NCI-H526 (cell line): ENCODE measurements at places on chromosomes 5 and 9.

DNA sequence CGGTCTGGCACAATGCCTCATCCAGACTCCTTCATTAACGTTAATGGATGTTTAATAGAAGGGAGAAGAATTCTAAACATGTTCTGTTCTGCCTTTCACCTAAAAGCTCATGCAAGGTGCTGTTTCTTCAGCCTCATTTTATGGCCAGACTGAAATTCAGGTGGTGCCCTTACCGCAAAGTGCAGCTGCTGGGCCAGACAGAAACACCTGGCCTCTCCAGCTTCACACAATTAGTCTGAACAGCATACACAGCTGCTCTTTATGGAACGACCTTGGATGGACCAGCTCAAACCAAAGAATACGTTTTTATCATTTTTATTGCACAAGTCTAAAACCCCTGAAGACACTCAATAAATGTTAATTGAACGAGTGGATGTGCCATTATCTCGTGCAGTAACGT lies 4.6 kb downstream of the SNCAIP start:
- peak; percentile 20 for DNase-seq

- DNase-seq: no peak
Observed at GRCh38 chr9:18114559-18115475, 359.1 kb upstream of the ADAMTSL1 start.

DNA sequence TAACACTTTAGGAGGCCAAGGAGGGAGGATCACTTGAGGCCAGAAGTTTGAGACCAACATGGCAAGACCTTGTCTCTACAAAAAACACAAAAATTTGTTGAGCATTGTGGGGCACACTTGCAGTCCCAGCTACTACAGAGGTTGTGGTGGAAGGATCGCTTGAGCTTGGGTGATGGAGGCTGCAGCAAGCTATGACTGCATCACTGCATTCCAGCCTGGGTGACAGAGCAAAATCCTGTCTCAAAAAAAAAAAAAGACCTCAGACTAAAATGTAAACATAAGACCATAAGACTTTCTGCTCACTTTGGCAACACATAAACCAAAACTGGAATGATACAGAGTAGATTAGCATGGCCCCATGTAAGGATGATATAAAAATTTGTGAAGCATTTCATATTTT lies 24.6 kb upstream of the NANS start:
- DNase-seq: no peak

GRCh38 chr9:100170085-100170484 lies 71.0 kb downstream of the INVS start:
- no peak for DNase-seq

- no peak for DNase-seq
Observed at GRCh38 chr5:151612689-151613427, 21.7 kb upstream of the FAT2 start.

DNA sequence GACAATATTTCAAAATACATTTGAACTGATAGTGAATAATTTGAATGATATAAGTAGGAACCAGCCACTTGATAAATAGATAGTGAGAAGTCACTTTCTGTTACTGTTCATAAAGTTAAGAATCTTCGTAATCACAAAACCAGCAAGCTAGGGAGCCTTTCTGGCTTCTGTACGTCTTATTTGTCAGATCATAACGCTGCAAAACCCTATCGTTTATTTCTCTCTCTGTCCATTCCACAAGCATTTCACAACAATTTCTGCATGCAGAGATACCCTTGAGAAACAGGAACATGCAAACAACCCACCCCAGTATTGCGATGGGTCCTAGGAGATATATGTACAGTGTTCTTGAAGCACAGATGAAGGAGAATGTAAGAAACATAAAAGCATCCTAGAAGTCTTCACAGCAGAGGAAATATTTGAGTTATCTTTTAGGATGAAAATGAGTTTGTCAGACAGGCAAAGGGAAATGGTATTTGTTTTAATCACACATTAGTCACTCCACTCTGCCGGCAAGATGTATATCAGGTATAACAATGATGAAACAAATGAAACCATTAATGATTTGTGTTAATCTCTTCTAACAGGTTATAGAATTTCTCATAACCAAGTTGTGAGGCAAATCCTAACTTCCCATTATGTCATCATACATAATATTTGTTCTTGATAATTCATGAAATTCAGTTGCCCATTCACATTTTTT lies 668.7 kb upstream of the FTMT start:
- no peak for DNase-seq

DNA sequence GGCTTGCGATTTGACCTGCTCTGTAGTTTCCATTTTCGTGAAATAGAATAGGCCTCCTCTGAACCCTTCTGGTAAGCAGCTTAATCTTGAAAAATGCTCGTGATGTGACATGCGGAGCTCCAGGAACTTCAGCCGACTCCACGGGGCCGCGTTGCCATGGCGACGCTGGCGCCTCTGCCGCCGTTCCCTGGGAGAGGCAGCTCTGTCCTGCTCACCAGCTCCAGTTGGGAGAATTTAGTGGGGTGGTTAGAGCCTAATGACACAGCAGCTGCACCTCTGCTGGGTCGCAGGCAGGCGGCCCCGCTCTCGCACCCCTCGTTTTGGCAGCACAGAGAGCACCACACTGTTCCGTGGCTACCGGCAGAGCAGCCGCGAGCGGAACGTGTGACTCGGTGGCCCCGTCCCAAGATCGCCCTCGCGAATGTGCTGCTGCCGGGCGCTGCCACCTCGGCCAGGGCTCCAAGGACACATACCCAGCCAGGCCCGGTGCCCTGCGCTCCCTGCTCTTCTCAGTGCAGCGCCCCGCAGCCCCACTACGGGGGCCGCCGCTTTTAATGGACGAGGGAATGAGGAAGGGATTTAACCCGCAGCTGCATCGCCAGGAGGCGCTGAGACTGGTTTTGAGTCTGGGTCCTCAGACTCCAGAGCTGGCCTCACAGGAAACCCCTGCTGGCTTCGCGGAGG lies 131.2 kb upstream of the LMX1B start:
- no peak for DNase-seq

GRCh38 chr9:18666986-18667772 lies 193.2 kb downstream of the ADAMTSL1 start:
- no peak for DNase-seq

DNA sequence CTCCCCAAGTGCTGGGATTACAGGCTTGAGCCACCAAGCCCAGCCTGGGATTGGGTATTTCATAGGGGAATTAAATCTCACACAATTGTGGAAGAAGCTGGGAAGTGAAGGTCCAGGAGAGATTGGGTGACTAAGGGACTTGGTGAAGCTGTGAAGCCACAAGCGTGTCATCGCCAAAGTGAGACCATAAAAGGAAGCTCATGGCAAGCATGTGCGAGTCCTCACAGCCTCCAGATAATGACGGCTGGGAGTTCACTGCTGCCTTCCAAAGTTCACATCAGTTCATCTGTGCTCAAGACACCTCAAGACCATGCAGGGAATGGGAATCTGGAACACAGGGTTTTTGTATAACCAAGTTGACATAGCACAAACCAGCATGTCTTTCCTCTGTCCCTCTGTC lies 210.6 kb downstream of the MARCHF11 start:
- DNase-seq: no peak

GRCh38 chr5:110150199-110150598 lies 460.5 kb downstream of the MAN2A1 start:
- DNase-seq: no peak

DNA sequence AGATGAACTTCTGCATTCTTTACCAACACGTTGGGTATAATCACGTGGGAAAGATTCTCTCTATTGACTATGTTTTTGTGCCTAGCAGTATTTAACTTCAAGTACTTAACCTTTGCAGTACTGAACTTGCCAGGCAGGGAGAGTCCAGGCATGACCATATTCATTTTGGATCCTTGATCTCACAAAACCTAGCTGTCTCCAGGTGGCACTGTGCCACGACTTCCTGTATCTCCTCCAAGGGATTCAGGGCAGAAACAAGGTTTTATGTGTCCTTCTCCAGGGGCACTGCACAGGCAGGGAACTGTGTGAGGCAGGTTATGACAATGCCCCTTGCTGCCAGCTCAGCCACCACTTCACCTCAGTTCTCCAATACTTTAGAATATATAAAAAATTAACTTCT lies 11.7 kb upstream of the IFNA5 start:
- no peak for DNase-seq

- no peak for DNase-seq
Observed at GRCh38 chr9:35067056-35067455, 5.4 kb downstream of the VCP start.

DNA sequence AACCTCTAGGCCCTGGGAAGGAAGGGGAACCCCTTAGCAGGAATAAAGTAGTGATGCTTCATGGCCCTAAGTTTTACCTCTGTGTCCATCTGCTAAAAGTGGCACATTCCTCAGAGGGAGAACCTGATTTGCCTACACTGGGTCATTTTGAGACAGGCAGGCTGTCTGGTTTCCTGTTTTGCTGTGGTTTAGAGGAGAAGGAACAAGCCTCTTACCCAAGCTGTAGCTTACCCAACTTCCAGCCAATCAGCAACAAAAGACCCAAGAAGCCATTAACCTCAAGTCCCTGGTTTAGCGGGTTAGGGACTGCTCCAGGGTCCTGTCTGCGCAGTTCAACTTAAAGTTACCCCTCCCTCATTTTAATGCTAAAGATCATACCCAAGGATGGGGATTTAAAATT lies 411.0 kb downstream of the MAT2B start:
- DNase-seq: peak; percentile 35

DNA sequence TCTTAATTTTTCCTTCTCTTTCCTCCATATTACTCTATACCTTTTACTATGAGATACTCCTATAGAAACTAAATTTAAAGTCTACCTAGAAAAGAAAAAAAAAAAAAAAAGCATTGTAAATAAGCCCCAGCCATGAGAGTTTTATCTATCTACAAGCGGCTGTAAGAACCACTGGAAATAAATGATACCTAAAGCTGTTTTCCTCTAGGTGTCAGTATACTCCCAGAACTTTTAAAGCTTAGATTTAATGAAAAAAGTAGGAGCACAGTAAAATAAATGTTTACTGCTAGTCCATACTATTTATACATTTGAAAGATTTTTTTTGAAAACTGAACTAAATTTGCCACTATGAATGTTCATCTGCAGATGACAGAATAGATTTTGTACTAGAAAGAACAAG lies 26.2 kb downstream of the TYRP1 start:
- DNase-seq: peak; percentile 48
